ENCODE measurements at places on chromosomes 3 and 15. TPM values are rescaled to one million over a fixed set of nuclear protein-coding genes. Genes with fewer than 3 reads are reported as not detected.

Gene NR2F2
- polyA plus RNA-seq, result not detected

Gene DUSP7
- 0.82 TPM for polyA plus RNA-seq

Gene CTNNB1
- 32.8 TPM for polyA plus RNA-seq

Gene SEMA5B
- not detected for polyA plus RNA-seq

Gene ANKUB1
- polyA plus RNA-seq, result 0.71 TPM

Gene ATP8B4
- not detected for polyA plus RNA-seq

Gene CPLX3
- not detected for polyA plus RNA-seq

Gene THAP10
- polyA plus RNA-seq, result not detected

Gene MESP2
- not detected for polyA plus RNA-seq

- H3K4me3 ChIP-seq, result no peak overlapping the region
- peak overlapping the region; percentile 95 for H3K27ac ChIP-seq
- H3K36me3 ChIP-seq, result peaks cover 9% of the 10 kb centered on the region
- no peaks in the 10 kb centered on the region for H3K27me3 ChIP-seq
- H3K4me1 ChIP-seq, result peaks cover 86% of the 10 kb centered on the region
These were observed 15.7 kb downstream of the KLHL6 start for GRCh38 chr3:183539811-183540210.

DNA sequence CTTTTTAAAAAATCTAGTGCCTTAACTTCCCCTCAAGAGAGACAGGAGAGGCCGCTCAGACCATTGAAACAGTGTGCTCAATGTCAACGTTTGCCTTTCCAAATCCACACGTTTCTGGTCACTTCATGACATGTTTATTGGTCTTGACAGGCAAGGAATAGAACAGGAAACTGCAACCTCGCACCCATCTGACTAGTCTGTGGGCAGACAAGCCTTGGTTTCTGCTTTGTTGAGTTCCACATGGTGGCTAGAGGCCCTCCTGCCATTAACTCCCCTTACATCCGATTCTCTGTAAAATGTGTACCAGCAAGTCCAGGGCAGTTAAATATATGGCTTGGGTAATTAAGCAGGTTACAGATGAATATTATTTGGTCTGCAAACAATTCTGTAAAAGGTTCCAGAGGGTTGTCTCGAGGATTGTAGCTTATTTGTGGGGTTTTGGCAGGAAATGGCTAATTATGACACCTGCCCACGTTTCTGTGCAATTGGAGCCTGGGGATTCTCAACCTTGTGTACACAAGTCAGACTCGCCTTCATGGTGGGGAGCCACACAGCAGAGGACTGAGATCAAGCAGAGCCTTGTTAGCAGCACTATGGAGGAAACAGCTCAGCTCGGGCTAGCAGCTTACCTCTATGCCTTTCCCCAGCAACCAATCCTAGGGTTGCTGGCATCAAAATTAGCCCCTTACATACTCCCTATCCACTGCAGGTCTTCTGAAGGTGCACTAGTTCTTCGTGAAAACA, 317.5 kb upstream of the IGF1R start:
- H3K27me3 ChIP-seq, result peaks cover 25% of the 10 kb centered on the region
- H3K36me3 ChIP-seq, result no peaks in the 10 kb centered on the region
- H3K27ac ChIP-seq, result no peak overlapping the region

DNA sequence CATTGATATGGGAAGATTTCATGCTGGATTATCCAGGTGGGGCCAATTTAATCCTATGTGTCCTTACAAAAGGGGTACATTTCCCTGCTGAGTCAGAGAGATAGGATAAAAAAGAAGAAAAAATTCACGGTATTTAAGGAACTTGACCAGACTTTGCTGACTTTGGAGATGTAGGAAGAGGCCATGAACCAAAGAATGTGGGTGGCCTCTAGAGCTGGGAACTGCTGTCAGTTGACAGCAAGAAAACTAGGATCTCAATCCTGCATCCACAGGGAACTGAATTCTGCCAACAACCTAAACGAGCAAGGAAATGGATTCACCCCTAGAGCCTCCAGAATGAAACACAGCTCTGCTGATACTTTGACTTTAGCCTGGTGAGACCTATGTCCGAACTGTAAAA, 148.1 kb upstream of the SLC24A5 start:
- no peaks in the 10 kb centered on the region for H3K4me1 ChIP-seq
- H3K36me3 ChIP-seq, result no peaks in the 10 kb centered on the region
- H3K27me3 ChIP-seq, result peaks cover 6% of the 10 kb centered on the region
- H3K27ac ChIP-seq, result no peak overlapping the region
- no peak overlapping the region for H3K4me3 ChIP-seq
- no peak for DNase-seq

- peaks cover 8% of the 10 kb centered on the region for H3K27me3 ChIP-seq
- DNase-seq, result no peak
- no peak overlapping the region for H3K27ac ChIP-seq
- no peaks in the 10 kb centered on the region for H3K36me3 ChIP-seq
- no peaks in the 10 kb centered on the region for H3K4me1 ChIP-seq
These were observed 225.5 kb downstream of the SLCO3A1 start for GRCh38 chr15:92079047-92079446.

DNA sequence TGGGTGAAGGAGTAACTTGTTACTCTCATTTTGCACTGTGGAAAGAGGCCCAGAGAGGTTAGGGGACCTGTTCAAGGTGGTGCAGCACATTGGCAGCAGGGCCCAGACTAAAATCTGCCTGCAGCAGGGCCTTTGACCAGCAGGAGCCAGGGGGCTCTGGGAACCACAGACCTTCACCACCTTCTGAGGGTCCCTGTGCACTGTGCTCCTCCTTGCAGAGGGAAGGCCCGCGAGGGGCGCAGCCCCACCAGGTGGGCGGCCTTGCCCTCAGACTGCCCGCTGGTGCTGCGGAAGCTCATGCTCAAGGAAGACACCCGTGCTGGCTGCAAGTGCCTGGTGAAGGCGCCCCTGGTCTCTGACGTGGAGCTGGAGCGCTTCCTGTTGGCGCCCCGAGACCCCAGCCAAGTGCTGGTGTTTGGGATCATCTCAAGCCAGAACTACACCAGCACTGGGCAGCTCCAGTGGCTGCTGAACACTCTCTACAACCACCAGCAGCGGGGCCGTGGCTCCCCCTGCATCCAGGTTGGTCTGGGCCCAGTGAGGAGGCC, 61.5 kb upstream of the FGD5 start:
- H3K4me3 ChIP-seq, result no peak overlapping the region
- H3K4me1 ChIP-seq, result peaks cover 6% of the 10 kb centered on the region
- peaks cover 14% of the 10 kb centered on the region for H3K27me3 ChIP-seq

DNA sequence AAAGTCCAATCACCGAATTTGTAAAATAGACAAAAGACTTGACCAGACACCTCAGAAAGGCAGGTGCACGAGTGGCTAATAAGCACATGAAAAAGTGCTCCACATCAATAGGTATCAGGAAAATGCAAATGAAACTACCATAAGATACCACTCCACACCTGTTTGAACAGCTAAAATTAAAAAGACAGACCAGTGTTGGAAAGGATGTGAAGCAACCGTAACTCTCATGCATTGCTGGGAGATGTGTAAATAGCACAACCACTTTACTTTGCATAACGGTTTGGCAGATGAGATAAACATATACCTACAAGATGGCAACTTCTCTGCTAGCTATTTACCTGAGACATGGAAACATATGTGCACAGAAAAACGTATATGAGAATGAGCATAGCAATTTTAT, 56.9 kb downstream of the CADPS start:
- no peak overlapping the region for H3K27ac ChIP-seq
- H3K4me1 ChIP-seq, result no peaks in the 10 kb centered on the region
- no peak for DNase-seq
- no peaks in the 10 kb centered on the region for H3K36me3 ChIP-seq

- no peaks in the 10 kb centered on the region for H3K27me3 ChIP-seq
- DNase-seq, result no peak
- no peak overlapping the region for H3K27ac ChIP-seq
- H3K4me1 ChIP-seq, result peaks cover 46% of the 10 kb centered on the region
- H3K4me3 ChIP-seq, result peak overlapping the region; percentile 67
These were observed 3.1 kb upstream of the TTLL3 start for GRCh38 chr3:9806688-9807589.

DNA sequence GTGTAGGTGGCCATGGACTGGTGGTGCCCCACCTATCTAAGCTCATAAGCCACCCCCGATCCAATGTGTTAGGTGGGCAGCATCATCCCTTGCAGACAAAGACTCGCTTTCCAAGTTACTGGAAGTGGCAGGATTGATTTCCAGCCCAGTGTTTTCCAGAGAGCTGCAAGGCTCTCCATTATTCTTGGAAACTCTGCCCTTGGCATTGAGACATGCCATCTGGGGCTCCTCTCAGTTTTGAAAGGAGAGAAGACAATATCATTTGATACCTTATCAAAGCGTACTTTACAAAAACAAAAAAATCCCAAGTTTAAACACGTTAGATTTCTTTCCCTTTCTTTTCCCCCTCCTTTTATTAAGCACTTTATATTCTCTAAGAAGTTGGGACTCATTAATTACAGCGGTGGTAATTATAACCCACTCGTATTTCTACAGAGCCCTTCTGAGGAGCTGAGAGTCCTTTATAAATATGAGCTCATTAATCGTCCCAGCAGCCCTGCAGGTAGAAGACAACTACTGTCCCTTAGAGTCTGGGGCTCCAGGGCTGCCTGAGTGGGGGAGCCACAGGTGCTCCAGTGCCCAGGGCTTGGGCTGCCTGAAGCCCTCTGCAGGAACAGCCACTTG, 226.1 kb downstream of the TLE3 start:
- H3K27me3 ChIP-seq, result peaks cover 19% of the 10 kb centered on the region
- no peak for DNase-seq
- H3K4me1 ChIP-seq, result no peaks in the 10 kb centered on the region
- no peak overlapping the region for H3K27ac ChIP-seq

GRCh38 chr3:5002174-5002870, 23.1 kb downstream of the BHLHE40 start:
- H3K4me3 ChIP-seq, result no peak overlapping the region
- no peaks in the 10 kb centered on the region for H3K27me3 ChIP-seq
- H3K27ac ChIP-seq, result peak overlapping the region; percentile 38
- H3K36me3 ChIP-seq, result no peaks in the 10 kb centered on the region
- peaks cover 27% of the 10 kb centered on the region for H3K4me1 ChIP-seq

- H3K4me3 ChIP-seq, result no peak overlapping the region
- no peaks in the 10 kb centered on the region for H3K36me3 ChIP-seq
- DNase-seq, result no peak
- H3K27ac ChIP-seq, result no peak overlapping the region
These were observed 122.0 kb downstream of the MECOM start for GRCh38 chr3:169541528-169541927.

DNA sequence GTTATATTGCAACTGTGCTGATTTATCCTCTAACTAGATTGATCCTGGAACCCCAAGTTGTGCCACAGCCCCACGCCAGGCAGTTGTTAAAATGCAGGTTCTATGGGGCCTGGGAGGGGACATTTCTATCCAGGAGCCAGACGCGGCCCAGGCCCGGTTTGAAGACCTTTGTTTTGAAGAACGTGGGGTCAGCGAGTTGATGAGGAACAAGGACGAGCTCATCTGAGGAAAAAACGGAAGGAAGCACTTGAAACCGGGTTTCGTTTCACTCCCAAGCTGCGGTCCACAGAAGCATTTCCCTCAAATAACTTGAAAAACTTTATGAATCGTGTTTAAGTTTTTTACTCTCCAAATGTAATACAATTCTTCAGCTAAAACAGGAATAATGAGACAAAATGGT, 76.4 kb downstream of the CHSY1 start:
- H3K4me3 ChIP-seq, result peak overlapping the region; percentile 48
- H3K27me3 ChIP-seq, result no peaks in the 10 kb centered on the region
- H3K27ac ChIP-seq, result peak overlapping the region; percentile 41
- peaks cover 23% of the 10 kb centered on the region for H3K36me3 ChIP-seq

DNA sequence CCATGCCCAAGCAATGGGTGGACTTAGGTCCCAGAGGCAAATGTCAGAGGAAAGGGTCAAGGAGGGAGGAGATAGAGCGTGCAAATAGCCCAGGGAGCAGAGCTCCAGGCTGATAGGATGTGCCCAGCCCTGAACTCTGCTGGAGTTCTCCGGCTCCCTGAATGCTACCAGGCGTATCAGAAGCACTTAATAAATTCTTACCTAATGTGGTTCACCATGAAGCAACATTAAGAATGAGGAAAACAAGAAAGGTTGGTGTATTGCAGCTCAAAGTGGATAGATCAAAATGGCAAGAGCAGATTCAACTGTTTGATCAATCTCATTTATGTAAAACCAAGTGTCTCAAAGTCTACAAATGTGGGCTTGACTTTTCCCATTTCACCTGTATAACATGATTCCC, 38.3 kb downstream of the PXYLP1 start:
- DNase-seq, result no peak
- no peak overlapping the region for H3K27ac ChIP-seq
- H3K4me3 ChIP-seq, result no peak overlapping the region
- H3K27me3 ChIP-seq, result peaks cover 9% of the 10 kb centered on the region
- H3K4me1 ChIP-seq, result peaks cover 16% of the 10 kb centered on the region

GRCh38 chr3:15313461-15313860, 18.9 kb downstream of the SH3BP5 start:
- peak overlapping the region; percentile 7 for H3K27ac ChIP-seq
- DNase-seq, result no peak
- no peak overlapping the region for H3K4me3 ChIP-seq
- no peaks in the 10 kb centered on the region for H3K27me3 ChIP-seq
- H3K36me3 ChIP-seq, result peaks cover 15% of the 10 kb centered on the region

GRCh38 chr3:155757577-155757976, 12.7 kb upstream of the PLCH1 start:
- H3K4me1 ChIP-seq, result no peaks in the 10 kb centered on the region
- H3K4me3 ChIP-seq, result no peak overlapping the region
- DNase-seq, result no peak
- no peaks in the 10 kb centered on the region for H3K27me3 ChIP-seq

- no peak overlapping the region for H3K4me3 ChIP-seq
- H3K27ac ChIP-seq, result no peak overlapping the region
- H3K4me1 ChIP-seq, result peaks cover 16% of the 10 kb centered on the region
These were observed 21.4 kb downstream of the XPC start for GRCh38 chr3:14156843-14157561.

GRCh38 chr15:52191207-52191606, at the start of gene GNB5:
Gene GNB5, minus strand, starts transcription at chr15:52191392. Its CDS starts 6,716 bp downstream, at chr15:52184676.
- peak within 1 kb of the TSS; percentile 19 for H3K27ac ChIP-seq
- H3K27me3 ChIP-seq, result no peaks in the 10 kb centered on the region

DNA sequence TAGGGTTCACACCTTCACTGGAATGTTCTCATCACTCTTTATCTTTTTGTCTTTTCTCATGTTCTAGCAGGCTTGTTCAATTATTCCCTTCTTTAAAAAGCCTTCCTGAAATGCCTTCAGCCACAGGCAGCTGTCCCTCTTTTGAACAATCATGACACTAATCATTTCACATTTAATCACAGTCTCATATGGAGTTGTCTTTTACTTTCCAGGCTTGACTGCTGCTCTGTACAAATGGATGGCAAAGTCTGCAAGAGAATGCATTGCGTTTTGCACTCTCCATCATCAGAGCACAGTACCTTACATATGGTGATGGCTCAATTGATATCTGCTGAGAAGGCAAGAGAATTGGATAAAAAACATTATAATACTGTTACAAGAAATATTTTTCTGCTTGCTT, 529.8 kb downstream of the DIPK2A start:
- H3K4me3 ChIP-seq, result no peak overlapping the region
- no peak overlapping the region for H3K27ac ChIP-seq
- DNase-seq, result no peak
- H3K27me3 ChIP-seq, result no peaks in the 10 kb centered on the region

GRCh38 chr3:10666621-10667020, 149.4 kb upstream of the SLC6A11 start:
- no peak for DNase-seq
- H3K36me3 ChIP-seq, result no peaks in the 10 kb centered on the region
- H3K27ac ChIP-seq, result no peak overlapping the region
- H3K4me1 ChIP-seq, result peaks cover 4% of the 10 kb centered on the region

GRCh38 chr3:189365609-189366564, 194.1 kb downstream of the TPRG1 start:
- H3K4me3 ChIP-seq, result no peak overlapping the region
- H3K27me3 ChIP-seq, result no peaks in the 10 kb centered on the region
- DNase-seq, result no peak
- no peaks in the 10 kb centered on the region for H3K4me1 ChIP-seq
- H3K27ac ChIP-seq, result no peak overlapping the region

Measured in naive B cell (primary cell).